ENCODE measurements at places on chromosomes 16 and 17.

DNA sequence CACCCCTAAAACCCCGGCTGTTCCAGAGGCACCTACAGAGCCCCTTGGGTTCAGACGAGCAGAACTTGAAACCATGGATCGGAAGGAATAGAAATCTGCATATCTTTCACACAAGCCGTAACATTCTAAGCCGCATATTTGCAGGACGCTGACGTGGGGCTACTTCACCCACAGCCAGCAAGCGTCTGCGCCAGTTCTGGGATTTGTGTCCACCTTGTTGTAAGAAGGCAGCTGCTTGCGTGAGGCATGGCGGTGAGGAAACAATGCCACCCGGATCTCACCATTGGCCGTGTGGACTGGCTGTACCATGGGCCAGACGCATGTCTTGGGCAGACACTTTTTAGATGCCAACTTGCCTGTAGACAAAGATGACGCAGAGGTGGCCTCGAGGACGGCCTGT, 34.5 kb downstream of the TNFRSF13B start:
- no peak for DNase-seq

- DNase-seq = no peak
Observed at GRCh38 chr16:10968498-10968897, 24.1 kb downstream of the CLEC16A start.

GRCh38 chr17:43372273-43372911, 26.4 kb upstream of the ARL4D start:
- no peak for DNase-seq

DNA sequence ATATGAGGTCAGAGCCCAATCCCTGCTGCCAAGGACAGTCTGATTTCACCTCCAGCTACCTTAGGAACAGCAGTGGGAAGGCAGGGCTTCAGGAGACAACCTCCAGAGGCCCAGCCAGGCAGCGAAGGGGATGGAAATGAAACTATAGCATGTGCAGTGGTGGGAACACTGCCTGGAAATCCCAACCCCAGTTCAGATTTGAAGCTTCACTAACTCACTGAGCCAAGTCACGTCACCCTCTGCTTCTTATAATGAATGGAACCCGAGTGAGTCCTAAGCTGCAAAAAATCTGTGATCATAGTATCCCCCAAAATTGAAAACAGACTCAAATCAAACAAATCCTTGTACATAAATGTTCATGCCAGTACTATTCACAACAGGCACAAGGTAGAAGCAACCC, 36.0 kb upstream of the SLC39A11 start:
- DNase-seq = no peak

GRCh38 chr17:41631025-41631897, 6.9 kb upstream of the KRT17 start:
- DNase-seq = no peak

GRCh38 chr16:56331915-56332314, 93.4 kb downstream of the AMFR start:
- no peak for DNase-seq

GRCh38 chr16:65959983-65960382, 406.5 kb upstream of the CDH5 start:
- DNase-seq = no peak

DNA sequence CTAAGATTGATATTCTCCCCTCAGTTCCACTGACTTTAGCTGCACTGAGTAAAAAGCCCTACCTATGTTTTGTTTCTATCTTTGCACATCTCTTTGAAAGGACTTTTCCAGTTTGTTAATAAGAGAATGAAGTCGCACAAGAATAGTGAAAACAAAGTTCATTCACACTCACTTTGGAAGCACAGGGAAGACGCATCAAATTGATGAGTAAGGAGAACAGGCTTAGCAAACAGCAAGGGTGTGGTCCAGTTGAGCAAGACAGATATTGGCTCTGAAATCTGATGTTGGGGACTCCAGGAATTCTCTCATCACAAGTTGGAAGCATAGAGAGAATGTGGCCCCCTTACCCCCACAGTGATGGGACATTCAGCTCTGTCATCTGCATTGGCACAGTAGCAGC, 221.3 kb downstream of the CDH11 start:
- no peak for DNase-seq

DNA sequence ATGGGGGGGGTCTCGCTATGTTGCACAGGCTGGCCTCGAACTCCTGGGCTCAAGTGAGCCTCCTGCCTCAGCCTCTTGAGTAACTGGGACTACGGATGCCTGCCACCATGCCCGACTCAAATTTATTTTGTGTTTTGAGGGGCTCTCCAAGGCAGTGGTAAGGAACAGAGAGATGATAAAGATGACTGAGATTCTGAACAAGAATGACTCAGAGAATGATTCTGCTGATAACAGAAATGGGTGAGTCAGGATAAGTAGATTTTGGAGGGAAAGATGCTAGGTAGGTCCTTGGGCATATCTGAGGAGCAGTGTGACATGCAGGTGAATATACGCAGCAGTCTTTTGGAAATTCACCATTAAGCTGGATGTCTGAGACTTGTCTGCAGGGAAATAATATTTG, 2.6 kb downstream of the TMEM220 start:
- DNase-seq = no peak

DNA sequence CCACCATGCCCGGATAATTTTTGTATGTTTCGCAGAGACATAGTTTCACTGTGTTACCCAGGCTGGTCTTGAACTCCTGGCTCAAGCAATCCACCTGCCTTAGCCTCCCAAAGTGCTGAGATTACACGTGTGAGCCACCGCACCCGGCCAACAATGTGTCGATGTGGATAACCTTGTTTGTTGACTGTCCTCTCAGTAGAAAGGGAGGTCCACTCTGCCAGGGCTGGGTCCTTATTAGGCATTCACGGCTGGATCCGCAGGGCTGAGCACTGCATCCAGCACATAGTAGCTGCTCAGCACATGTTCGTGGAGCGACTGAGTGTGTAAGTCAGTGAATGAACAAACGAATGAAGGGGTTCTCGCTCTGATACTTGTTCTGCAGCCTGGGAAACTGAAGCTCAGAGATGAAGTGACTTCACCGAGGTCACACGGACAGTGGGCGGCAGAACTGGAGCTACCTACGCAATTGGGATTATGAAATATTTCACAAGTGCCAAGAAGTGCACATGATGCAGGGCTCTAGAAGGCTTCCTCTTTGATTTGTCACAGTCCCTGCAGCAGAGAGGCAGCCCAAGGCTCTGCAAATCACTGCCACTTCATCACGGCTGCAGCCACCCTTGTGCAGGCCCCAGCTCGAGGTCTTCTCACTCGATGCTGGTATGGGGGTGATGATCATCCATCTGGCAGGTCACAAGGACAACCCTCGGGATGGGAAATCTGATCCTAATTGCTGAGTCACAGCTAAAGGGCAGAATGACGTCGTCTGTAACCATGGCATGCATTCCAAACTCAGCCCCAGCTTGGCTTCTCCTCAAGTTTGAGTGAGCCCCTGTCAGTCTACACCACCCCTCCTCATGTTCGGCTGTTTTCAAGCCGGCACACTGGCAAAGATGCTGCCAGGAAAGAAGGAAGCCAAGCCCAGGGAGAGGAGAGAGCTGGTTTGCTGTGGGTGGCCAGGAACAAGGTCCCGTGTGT, 28.0 kb upstream of the SNN start:
- DNase-seq = no peak

DNA sequence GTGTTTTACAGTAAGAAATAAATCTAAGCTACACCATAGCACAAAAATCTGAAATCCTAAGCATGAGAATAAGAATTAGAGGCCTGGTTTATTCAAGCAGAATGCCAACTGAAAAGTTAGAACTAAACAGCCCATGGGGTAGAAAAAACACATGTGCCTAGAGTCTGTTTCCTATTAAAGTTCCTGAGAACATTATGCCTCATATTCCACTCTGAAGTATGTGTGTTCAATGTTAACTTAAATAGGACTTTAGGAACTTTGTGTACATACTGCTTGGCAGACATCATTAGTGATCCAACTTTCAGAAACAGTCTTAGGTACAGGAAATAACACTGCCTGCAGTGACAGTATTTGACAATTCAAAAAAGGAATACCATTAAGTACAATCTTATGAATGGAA, 18.2 kb downstream of the HEATR6 start:
- DNase-seq = no peak

DNA sequence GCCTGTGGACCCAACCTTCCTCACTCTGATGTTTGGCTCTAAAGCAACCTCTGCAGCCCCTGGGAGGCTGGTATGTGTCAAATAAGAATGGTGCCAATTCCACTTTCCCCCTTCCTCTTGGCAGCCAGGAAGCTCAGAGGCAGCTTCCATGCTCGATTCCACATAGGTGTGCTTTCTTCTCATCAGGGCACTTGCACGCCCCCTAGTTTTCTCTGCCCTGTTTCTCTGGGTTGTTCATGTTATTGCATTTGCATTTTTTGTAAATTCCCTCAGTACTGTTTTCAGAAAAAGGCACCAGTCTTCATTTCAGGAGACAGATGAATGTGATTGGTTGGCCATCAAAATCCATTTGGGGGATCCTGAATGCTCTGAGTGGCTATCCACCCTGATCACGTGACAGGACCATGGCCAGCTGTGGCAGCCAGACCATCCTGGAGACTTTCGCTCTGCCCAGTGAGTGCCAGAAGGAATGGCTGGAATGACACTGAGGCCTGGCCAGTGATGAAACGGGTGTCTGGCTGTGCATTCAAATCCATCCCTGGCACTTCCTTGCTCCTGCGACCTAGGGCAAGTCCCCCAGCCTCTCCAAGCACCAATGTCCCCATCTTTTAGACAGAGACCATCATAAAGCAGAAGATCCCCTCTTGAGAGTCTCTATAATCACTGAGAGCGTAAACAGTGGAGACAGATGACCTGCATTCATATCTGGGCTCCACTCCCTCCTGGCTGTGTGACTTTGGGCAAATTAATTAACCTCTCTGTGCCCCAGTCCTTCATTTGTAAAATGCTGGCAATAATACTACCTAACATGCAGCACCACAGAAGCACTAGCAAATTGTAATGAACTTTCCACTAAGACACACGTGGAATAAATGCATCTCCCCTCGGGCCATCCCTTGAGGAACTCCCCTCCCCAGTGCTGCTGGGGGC, 56.4 kb downstream of the CNGB1 start:
- DNase-seq = no peak

GRCh38 chr16:3819746-3820724, 60.5 kb downstream of the CREBBP start:
- no peak for DNase-seq

- no peak for DNase-seq
Observed at GRCh38 chr16:77322757-77323156, 112.1 kb downstream of the ADAMTS18 start.

DNA sequence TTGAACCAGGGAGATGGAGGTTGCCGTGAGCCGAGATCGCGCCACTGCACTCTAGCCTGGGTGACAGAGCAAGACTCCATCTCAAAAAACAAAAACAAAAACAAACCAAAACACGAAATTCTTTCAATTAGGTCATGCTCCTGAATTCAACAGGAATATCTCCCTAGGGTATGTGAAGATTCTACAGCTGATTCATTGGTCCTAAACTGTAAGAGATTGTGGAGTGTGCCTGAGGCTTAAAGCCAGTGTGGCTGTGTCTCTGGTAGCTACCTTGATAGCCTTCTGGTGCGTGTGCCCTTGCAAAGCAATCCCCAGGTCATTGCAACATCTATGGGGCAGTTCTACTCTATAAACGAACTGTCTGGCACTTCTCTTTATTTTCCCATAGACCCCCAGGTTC, 48.4 kb downstream of the USP43 start:
- DNase-seq = no peak

GRCh38 chr16:76197900-76198299, 79.3 kb upstream of the CNTNAP4 start:
- DNase-seq = no peak
